Gastroesophageal sphincter (tissue), 4 donors: ENCODE measurements at places on chromosomes 12 and 14. TPM values are rescaled to one million over a fixed set of nuclear protein-coding genes. Genes with fewer than 3 reads are reported as not detected.

- ATAC-seq: no peak
Measured at GRCh38 chr14:74608959-74609611, 3.0 kb downstream of the LTBP2 start.

DNA sequence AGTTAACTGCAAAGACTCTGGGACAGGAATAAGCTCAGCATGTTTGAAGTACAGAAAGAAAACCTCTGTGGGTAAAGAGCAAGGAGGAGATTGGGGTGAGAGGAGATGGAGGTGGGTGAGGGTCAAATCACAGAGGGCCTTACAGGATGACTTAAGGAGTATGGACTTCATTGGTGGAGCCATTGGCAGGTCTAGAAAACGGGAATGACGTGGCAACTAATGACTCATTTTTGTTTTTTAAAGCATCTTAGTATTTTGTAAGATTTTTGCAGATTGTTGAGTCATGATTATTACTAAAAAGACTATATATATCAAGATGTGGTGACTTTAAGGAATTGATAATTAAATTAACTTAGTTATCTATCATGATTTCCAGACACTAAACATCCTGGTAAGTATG is 18.5 kb downstream of the UTP20 start:
- no peak for ATAC-seq

Gene FITM1
- total RNA-seq: not detected

GRCh38 chr14:103138301-103139131 is 15.3 kb downstream of the TNFAIP2 start:
- ATAC-seq: no peak

GRCh38 chr12:93844164-93844784 is 167.1 kb downstream of the CRADD start:
- no peak for ATAC-seq

- ATAC-seq: no peak
Measured at GRCh38 chr12:120529641-120530417, 871 bp upstream of the COQ5 start.

- no peak for ATAC-seq
Measured at GRCh38 chr12:69052613-69053408, 119.8 kb upstream of the CPM start.

Gene EPYC
- total RNA-seq: not detected

Gene JPH4
- 1.5 TPM for total RNA-seq

GRCh38 chr12:124248941-124249825 is 45.7 kb upstream of the RFLNA start:
- no peak for ATAC-seq

Gene DNAJC22
- total RNA-seq: not detected

GRCh38 chr12:124764451-124764850 is 99.2 kb downstream of the SCARB1 start:
- ATAC-seq: no peak
